ENCODE measurements at places on chromosomes 5 and 9.

- no peak for DNase-seq
These were observed 1185.5 kb upstream of the WWC1 start for GRCh38 chr5:167105941-167106340.

DNA sequence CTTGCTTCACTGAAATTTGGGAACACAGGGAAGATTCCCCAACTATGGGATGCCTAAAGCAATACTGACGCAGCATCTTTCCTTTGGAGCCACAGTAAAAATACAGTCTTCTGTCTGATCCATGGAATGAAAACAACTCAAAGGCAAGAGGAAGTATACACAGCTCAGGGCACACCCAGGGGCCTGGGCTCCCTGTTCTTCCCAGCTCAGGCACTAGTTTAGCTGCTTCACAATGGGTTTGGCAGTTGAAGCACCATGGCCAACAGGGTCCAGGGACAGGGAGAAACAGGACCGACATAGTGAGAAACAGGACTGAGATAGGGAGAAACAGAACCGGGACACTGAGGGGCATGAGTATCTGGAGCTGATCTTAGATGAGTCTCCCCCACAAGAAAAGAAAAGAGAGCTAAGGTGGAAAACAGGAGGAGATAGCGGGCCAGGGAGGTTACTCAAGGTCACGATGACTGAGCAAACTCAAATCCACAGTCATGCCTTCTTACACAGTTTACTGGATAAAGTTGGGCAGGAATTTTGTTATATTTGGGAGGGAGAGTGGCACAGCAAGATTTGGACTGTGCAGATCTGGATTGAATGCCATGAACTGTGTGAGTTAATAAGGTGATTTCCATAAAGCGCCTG is 198.8 kb downstream of the SMARCA2 start:
- DNase-seq = no peak

DNA sequence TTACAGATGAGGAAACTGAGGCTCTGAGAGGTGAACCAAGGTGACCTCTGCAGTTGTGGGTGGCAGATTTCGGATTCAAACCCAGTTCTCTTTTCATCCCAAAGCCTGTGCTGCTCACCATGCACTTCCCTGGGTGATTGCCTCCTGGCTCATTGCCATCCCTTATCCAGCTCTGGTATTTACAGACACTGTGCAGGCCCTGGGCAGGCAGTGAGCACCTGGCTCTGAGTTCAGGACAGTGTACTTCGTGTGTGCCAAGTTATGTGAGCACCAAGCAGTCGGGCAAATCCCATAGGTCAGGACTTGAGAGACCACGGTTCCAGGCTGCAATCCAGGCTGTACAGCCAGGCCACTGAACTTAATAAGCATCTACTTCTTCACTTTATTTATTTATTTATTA is 1.4 kb downstream of the LRSAM1 start:
- no peak for DNase-seq

- DNase-seq = peak; percentile 93
These were observed at the start of gene SETX for GRCh38 chr9:132354637-132355355. TSS of gene SETX (minus strand) at chr9:132354986. CDS start at chr9:132349428, 5,558 bp downstream.

- DNase-seq = no peak
These were observed 584 bp downstream of the LMAN2 start for GRCh38 chr5:177350776-177351391.

GRCh38 chr5:96114736-96115135 is 153.1 kb upstream of the ELL2 start:
- DNase-seq = no peak

DNA sequence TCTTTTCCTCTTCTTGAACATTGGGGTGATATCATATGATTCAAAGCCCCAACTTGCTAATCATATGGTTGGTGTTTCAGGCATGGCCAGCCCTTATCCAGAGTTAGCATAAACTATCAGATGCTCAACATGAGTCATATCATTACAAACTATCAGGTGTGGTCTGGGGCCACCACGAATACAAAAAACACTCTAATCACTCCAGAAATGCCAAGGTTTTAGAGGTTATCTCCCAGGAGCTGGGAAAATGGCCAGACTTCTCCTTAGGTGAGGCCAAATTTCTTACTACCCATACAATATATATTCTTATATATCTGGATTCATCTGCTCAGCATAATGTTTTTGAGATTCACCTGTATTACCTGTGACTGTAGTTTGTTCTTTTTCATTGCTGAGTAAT is 210.5 kb downstream of the CCDC171 start:
- no peak for DNase-seq

- DNase-seq = no peak
These were observed 45.0 kb downstream of the TSPAN17 start for GRCh38 chr5:176692326-176692725.

- no peak for DNase-seq
These were observed 8.5 kb downstream of the RNF44 start for GRCh38 chr5:176528761-176529115.

- no peak for DNase-seq
These were observed 163.9 kb upstream of the DMRT1 start for GRCh38 chr9:677461-678097.

- no peak for DNase-seq
These were observed 70.1 kb upstream of the SPATA31E1 start for GRCh38 chr9:87812375-87813118.

DNA sequence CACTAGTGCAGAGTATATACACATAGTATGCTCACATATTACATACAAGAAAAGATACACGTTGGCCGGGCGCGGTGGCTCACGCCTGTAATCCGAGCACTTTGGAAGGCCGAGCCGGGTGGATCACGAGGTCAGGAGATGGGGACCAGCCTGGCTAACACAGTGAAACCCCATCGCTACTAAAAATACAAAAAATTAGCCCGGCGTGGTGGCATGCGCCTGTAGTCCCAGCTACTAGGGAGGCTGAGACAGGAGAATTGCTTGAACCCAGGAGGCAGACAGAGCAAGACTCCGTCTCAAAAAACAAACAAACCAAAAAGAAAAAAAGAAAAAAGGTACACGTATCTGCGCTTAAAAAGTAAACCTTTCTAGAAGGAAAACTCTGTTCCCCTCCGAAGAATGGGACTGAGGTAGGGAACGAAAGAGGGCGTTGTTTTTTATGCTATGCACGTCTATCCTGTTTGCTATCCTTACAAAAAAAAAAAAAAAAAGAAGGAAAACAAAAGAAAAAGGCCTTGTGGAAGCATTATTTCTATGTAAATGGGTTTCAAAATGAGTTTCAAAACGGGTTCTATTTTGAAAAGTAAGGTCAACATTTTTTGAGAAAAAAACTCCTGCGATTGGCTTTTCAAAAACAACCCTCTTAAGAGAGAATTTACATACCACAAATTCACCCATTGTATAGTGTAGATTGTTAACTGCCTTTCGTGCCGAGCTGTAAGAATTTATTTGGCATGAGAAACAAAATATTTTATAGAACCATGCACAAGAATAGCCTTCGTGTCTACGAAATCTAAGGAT is 1.2 kb downstream of the AK3 start:
- DNase-seq = no peak

DNA sequence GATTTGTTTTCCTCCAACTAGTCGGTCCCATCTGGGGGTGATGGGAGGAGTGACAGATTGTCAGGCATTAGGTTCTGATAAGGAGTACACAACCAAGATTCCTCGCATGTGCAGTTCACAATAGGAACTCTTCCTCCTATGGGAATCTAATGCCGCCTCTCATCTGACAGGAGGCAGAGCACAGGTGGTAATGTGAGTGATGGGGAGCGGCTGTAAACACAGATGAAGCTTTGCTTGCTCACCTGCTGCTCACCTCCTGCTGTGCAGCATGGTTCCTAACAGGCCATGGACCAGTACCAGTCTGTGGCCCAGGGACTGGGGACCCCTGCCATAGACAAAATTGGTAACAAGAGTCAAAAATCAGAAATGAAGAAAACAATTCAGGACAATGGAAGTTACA is 173.3 kb upstream of the HMHB1 start:
- DNase-seq = no peak

Measured in tibial nerve (tissue), 4 donors.